ENCODE measurements at places on chromosomes 4 and X.

DNA sequence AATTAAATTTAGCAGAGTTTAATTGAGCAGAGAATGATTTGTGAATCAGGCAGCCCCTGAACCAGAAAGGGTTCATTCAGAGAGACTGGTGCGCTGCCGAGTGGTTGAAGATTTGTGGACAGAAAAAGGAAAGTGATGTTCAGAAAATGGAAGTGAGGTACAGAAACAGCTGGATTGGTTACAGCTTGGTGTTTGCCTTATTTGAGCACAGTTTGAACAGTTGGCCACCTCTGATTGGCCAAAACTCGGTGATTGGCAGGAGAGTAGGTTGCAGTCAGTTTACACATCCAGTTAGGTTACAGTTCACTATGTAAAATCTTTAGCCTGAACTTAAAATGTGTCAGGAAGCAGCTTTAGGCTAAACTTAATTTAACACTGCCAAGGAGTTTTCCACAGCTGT is 14.9 kb downstream of the MID1IP1 start:
- DNase-seq: no peak

DNA sequence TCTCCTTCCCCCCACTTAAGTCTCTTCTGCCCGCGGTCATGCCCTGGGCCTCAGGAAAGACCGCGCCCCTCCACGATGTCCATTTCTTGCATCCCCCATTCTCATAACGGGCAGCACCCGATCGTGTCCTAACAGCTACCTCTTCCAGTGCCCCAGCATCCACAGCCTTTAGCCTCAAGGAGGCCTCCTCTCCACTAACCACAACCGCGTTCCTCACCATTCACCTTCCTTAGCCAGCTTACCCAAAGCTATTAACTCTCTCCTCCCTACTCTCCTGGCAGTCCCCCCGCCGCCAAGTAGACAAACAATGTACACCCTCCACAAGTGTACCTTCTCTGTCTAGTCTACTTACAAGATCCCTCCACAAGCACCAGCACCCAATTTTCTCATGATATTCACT is 58.6 kb upstream of the PAGE5 start:
- no peak for DNase-seq

DNA sequence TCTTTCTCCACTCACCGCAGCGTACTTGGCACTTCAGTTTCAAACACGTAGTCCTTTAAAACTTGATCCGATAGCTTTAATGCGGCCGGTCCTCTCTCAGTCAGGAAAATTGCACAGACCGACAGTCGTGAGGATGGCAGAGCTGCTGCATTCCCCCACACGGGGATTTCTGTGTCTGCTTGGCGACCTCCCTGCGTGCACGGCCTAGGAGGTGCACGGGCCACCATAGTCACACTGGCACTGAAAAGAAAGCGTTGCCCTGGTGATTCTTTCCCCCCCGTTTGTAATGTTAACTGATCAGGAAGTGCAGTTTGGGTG is 10.3 kb downstream of the AKAP17A start:
- no peak for DNase-seq

DNA sequence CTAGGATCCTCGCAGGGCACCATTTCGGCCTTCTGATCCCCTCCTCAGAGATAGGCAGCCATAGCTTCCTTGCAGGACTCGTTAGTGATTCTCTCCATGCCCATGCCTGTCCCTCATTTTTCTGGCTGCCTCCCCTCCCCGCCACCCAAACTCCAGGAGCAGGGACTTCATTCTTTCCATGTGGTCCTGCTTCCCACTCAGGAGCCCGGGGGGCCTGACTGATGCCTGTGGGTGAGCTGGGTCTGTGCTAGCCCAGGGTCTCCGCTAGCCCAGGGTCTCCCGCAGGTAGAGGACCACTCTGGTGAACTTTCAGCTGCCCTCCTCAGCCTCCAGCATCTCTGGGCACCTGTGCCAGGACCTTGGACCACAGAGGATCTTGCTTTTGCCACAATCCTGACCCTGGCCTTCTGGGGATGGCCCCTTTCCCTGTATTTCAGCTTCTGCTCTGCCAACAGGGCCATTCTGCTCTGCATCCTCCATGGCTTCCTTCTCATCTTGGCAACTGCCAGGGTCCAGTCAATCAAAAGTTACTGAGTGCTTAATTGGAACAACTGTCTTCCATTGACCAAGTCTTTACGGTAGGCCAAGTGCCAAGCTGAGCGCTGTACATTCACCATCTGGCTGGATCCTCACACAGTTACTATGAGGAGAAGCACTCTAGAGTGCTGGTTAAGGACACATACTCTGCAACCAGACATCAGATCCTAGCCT is 152.2 kb downstream of the EFNB1 start:
- DNase-seq: no peak

All from activated naive CD4-positive, alpha-beta T cell (primary cell).